ENCODE measurements at places on chromosomes 6 and 20. TPM values are rescaled to one million over a fixed set of nuclear protein-coding genes. Genes with fewer than 3 reads are reported as not detected.

DNA sequence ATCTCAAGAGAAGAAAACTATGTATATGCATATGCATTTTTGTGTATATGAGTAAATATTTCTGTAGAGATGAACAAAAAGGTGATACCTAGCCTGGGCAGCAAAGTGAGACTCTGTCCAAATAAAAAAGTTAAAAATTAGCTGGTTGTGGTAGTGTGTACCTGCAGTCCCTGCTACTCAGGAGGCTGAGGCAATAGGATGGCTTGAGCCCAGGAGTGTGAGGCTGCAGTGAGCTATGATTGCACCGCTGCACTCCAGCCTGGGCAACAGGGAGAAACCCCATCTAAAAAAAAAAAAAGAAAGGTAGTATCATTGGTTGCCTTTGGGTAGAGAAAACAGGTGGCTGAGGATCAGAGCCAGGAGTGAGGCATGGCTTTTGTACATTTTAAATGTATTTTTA, 50.9 kb downstream of the KLHL31 start:
- DNase-seq, result no peak

GRCh38 chr6:134123666-134124208, 71.3 kb upstream of the SLC2A12 start:
- peak; percentile 77 for DNase-seq

- no peak for DNase-seq
Observed at GRCh38 chr20:61830241-61830930, 235.3 kb downstream of the TAF4 start.

DNA sequence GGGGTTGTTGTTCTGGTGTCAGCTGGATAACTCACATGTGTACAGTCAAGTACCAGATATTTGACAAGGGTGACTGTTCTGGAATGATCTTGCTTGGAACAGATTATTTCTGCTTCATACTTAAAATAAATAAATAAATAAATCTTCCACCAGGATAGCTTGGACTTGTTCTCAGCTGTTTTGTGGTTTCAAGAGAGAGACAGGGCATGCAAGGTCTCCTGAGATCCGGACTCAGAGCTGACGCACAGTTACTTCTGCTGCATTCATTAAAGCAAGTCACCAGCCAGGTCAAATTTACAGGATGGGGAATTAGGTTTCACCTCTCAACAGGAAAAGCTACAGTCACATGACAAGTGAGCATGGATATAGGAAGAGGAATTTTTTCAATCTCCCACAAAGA, 285.0 kb upstream of the SPTLC3 start:
- no peak for DNase-seq

DNA sequence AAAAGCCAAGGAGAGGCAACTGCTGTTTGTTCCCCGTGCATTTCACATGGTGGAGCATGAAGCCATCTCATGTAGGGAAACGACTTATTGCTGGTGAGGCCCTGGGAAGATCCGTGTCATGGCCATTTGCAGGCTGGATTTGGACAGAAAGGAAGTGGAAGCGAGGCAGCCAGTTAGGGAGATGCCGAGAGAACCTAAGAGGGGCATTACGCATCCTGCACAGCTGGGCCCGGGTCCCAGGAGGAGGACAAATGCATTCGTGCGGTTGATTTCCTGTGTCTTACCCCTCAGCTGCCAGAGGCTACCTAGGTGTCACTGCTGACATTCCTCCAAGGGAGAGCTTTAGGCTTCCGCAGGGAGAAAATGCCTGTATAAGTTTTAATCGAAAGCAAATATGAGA, 316.2 kb upstream of the CDYL start:
- DNase-seq, result no peak

DNA sequence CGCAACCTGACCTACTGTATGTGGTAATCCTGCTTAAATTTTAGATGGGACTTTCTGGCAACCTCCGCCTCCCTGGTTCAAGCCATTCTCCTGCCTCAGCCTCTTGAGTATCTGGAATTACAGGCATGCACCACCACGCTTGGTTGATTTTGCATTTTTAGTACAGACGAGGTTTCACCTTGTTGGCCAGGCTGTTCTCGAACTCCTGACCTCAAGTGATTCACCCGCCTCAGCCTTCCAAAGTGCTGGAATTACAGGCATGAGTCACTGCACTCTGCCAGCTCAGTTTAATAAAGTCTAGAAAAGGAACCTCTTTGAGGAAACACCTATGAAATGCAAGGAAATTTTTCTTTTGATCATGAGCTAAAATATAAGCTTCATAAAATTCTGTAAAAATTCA, 9.0 kb upstream of the PLCB4 start:
- DNase-seq, result no peak

DNA sequence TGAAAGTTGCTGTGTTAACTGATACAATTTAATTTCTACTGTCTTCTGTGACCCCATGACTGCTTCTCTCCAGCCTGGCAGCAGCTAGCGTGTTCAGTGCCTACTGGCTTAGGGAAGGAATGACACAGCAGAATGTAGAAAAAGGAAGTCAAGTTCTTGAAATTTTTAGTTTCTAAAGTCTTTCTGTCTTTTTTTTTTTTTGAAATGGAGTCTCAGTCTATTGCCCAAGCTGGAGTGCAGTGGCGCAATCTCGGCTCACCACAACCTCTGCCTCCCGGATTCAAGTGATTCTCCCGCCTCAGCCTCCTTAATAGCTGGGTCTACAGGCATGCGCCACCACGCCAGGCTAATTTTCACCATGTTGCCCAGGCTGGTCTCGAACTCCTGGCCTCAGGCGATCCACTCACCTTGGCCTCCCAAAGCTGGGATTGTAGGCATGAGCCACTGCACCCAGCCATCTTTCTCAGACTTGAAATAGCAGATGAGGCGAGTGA, 39.3 kb downstream of the PCNA start:
- no peak for DNase-seq

DNA sequence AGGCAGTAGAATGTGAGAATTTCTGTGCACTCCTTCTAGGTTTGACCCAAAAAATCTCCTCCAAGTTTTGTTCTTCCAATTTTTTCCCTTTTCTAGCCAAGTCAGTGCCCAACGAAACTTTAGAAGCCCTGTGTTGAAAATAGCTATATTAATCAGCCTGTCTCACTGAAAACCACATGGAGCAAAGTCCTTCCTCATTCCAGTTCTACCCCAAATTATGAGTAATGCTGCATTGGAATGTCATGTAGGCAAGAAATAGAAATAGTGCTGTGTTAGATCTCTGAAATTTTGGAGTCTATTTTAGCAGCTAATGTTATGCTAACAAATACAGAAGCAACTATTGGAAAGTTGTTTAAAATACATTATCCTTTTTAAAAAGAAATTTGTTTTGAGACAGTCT, 725.5 kb downstream of the TBC1D32 start:
- no peak for DNase-seq

Gene PTCHD4
- total RNA-seq, result 13.3 TPM

DNA sequence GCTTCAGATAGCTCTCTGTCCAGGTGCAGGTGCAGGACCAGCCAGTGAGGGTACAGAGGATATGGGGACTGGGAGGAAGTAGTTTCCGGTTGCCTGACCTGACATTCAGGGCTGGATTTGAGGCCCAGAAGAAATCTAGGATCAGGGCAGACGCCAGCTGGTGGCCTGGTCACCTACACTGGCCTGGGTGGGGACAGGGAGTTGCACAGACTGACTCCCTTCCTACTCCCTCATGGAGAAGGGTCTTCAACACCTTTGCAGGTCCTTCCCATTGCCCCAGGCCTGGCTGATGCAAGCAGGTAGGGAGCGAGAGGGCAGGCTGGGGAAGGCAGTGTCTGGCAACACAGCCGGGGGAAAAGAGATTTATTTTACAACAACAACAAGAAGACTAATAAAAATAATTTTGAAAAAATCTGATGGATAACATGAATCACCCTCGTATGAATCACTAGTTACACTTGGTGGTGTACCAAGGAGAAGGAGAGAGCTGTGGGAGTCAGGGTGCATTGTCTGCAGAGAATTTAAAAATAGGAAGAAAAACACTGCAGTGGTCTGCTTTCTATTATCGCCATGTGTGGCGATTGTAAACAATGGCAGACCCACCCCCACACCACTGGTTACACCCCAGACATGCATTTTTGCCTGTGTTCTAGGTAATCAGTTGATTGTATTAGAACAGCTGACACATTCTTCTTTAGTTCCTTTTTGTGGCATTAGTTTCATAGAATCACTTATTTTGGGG, 62.3 kb upstream of the SNX9 start:
- peak; percentile 96 for DNase-seq

- peak; percentile 20 for DNase-seq
Observed at GRCh38 chr6:11143394-11144371, 32.2 kb upstream of the ERVFRD-1 start.

- no peak for DNase-seq
Observed at GRCh38 chr20:1674361-1674760, 16.8 kb upstream of the SIRPG start.

Measured in dermis microvascular lymphatic vessel endothelial cell (primary cell).